ENCODE measurements at places on chromosomes 6 and 20. TPM values are rescaled to one million over a fixed set of nuclear protein-coding genes. Genes with fewer than 3 reads are reported as not detected.
A peak's percentile ranks its signal among the peaks of the same experiment; 100 is the strongest.

The LST1 gene
- polyA plus RNA-seq, result 6.5 TPM

The POPDC3 gene
- polyA plus RNA-seq, result 37.8 TPM

The REV3L gene
- 25.8 TPM for polyA plus RNA-seq

The RBBP8NL gene
- not detected for polyA plus RNA-seq

The ULBP3 gene
- not detected for polyA plus RNA-seq

DNA sequence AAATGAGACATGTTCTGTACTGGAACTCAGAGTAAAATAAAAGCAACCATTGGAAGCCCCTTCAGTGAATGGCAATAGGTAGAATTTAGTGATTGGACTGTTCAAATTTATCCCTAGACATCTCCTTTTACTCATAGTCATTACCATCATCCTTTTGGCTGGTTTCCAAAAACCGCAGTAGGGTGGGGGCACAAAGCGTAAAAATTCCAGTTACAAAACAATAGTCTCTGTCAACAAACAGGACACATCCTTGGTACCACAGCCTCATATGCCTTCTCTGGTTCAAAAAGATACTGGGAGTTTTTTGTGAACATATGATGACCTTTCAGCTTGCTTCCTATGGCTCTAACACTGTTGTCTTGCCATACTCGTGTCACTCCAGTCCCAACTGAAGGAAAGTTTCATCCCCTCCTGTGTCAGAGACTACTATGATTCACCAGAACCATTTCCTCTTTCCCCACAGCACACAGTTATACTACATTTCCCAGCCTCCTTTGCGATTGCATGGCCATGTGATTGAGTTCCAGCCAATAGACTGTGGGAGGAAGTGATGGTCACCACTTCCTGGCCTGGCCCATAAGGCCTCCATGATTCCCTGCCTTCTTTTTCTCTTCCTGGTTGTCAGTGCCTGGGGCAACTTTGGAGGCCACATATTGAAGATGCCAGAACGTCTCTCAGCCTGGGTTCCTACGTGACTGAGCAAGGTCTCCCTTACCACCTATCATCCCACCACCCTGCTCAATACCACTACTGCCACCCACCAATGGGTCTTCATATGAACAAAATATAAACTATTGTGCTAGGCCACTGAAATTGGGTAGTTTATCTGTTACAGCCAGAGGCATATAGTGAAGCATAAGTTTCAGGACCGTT lies 162.4 kb downstream of the ID4 start:
- no peak for DNase-seq

- peak; percentile 26 for DNase-seq
Observed at GRCh38 chr6:25889877-25890853, 16.1 kb upstream of the SLC17A3 start.

GRCh38 chr20:35801865-35802264 lies 30.1 kb downstream of the PHF20 start:
- no peak for DNase-seq

DNA sequence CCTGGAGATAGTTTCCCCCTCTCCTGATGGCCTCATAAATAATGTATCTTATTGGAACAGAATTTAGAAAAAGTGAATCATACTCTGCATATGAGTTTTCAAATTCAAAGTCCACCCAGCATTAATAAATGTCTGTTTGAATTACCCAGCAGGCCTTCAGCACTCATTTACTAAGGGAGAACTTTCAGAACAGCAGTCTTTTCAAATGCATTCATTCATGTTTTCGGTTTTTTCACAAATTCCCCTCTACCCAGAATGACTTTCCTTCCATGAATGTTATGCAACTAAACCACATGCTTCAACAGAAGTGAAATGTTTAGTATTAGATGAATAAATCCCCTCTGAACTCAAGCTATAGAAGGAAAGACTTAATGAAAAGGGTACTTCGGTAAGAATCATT lies 92.4 kb downstream of the RTN4IP1 start:
- DNase-seq, result no peak

DNA sequence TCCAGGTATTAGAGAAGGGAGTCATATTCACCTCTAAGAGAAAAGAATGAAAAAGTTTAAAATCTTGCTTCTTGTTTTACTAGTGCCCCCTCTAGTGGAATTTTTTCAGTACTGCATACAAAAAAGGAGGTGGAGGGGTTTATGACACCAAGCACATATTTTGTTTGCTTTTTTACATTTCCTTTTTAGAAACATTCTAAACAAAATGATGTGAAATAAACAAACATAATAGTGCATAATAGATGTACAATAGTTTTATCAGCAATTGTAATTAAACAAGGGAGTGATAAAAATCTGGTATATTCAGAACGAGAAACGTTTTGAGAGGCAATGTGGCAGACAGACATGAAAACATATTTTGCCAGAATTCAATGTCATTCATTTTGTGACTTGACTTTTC lies 111.0 kb upstream of the TFAP2D start:
- no peak for DNase-seq

GRCh38 chr6:151740820-151741219 lies 66.7 kb upstream of the ESR1 start:
- no peak for DNase-seq

DNA sequence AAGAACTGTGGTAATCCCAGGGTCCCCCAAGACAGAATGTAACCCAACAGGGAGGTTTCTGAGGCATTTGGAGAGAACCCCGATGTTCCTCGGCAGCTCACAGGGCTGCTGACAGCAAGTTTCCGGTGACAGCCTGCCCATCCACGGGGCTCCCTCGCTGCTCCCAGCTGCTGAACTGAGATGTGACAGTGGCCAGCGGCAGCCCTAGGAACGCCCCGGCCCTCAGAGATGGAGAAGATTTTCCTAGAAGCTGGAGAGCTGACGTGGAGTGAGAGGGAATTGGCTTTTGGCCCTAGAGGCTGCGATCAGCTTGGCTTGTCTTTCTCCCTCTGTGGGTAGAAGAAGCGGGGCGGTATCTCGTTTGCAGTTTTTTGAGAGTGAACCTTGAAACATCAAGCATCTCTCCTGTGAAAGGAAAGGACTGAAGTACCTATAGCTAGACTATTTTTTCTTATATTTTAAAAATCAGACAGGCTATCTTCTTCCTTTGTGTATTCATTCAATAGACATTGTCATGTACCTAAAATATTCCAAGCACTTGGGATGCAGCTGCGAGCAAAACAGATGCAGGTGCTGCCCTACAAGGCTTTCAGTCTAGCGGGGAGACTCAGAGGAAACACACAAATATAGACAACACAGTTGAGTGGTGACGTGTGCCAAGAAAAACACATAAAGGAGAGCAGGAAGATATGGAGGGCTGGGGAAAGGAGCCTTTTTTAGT lies 28.4 kb upstream of the NFATC2 start:
- peak; percentile 40 for DNase-seq

- no peak for DNase-seq
Observed at GRCh38 chr6:148996815-148997214, 250.0 kb downstream of the UST start.

DNA sequence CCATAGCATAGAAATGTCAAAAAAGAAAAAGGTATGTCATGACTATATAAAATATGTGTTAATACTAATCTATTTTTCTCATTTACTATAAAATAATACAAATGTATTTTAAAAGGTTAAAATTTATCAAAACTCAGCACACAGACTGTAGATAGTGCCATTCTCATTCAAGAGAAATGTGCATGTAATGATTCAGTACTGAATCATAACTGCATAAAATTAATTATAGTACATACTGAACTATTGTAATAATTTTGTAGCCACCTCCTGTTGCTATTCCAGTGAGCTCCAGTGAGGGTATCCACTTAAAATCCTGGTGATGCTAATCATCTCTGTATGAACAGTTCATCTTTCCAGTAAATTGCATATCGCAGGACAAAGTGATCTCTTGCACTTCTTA lies 82.8 kb downstream of the HMGCLL1 start:
- DNase-seq, result no peak

DNA sequence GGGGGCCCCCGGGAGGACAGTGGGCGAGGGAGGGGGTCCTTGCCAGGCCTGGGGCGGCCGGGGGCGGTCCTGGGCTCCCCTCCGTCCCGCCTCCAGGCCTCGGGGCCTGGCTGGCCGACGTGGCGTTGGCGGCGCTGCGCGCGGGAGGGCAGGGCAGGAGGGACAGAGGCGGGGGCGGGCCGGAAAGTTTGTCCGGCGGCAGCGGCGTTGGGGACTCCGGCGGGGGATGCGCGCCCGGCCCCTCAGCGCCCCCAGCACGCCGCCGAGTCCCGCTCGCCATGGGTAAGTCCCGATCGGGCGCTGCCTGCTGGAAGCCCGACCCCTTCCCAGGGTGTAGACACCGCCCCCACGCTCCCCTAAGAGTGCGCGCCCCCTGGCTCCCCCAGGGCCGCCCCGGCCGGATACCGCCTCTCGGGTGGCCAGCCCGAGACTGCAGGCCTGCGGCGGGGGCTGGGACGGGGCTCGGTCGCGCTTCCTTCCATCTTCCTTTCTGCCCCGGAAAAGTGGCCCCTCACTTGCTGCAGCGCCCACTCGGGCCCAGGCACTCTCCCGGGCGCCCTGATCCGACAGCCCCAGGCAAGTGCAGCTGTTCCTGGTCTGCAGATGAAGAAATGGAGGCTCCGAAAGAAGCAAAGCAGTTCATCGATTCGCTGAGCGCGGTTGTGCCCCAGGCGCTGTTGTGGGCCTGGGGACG lies at the start of gene SLC2A10:
Gene SLC2A10 (plus strand): TSS at position 191 of the 694 bp plus-strand sequence. CDS start 88 bp downstream, at position 279.
- peak; percentile 64 for DNase-seq

DNA sequence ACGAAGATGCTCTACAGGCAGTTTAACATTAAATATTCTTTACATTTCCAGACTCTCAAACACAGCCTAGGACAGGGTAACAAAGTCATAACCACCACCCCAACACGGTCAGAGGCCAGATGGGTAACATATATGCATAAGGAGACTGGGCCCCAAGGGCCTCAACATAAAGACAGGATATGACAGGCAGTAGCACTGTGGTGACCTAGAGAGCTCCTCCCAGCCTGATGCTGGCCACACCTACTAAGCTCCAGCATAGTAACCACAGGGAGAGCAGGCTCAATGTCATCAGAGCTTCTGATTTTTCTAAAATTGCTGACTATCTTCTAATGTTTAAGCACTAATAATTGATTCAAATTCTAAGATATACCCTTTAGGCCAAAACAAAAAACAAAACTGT lies 21.7 kb downstream of the SMLR1 start:
- no peak for DNase-seq

GRCh38 chr20:58868795-58869194 lies 16.3 kb downstream of the GNAS start:
- no peak for DNase-seq

DNA sequence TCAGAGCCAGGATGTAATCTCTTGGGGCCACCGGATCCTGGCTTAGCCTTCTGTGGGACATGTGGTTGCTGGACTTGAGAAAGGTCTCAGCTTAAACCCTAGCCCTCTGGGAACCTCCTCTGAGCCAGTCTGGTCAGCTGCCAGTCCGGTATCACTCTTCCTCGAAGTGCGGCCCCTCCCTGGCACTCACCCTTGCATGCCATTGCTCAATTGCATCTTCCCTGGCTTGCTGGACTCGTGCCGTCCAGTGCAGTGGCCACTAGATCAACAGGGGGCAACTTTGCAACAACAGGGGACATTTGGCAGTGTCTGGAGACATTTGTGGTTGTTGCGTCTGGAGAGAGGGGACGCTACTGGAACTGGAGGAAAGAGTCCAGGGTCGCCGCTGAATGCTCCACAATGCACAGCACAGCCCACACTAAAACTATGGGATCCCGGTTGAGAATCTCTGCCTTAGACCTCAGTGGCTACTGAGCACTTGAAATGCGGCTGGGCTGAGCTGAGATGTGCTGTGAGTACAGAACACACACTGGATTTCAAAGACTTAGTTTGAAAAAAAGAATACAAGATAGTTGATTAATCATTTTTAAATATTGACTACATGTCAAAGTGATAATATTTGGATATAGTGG lies 152.1 kb downstream of the TFAP2C start:
- DNase-seq, result no peak

DNA sequence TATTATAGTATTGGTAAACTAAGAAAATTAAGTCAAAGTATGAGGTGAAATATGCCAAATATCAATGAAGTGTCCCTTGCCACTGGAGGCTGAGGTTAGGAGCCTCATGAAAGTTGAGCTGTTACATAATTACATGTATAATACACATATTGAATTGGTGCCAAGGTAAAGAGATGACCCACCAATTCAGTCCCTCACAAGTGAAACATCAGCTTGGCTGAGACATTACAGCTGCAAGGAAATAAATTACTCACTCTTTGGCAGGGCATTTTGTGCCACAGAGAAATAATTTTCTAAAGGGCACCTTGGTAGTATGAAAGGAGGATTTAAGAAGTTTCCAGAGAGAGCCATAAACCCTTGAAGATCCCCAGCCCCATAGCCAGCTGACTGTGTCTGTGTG lies 127.4 kb downstream of the ADGRG6 start:
- DNase-seq, result no peak

GRCh38 chr6:132530293-132530974 lies 7.6 kb upstream of the TAAR9 start:
- DNase-seq, result no peak

DNA sequence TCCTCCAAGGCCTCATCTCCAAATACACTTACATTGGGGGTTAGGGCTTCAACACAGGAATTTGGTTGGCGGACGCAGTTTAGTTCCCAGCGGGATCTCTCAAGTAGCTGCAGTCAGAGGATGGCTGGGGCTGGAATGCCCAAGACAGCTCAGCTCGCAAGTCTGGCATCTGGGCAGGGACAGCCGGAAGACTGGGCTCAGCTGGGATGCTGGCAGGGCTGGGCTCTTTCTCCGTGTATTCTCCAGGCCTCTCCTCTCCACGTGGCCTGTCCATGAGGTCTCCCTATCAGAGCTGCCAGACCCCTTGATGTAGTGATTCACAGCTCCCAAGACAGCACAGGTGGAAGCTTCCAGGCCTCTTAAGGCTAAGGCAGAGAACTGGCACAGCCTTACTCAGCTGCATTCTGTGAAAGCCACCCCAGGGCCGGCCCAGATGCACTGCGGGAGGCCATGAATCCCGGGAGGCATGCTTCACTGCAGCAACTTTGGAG lies 5.0 kb downstream of the FGD2 start:
- DNase-seq, result no peak

GRCh38 chr6:149111556-149112115 lies 205.9 kb upstream of the TAB2 start:
- DNase-seq, result no peak

DNA sequence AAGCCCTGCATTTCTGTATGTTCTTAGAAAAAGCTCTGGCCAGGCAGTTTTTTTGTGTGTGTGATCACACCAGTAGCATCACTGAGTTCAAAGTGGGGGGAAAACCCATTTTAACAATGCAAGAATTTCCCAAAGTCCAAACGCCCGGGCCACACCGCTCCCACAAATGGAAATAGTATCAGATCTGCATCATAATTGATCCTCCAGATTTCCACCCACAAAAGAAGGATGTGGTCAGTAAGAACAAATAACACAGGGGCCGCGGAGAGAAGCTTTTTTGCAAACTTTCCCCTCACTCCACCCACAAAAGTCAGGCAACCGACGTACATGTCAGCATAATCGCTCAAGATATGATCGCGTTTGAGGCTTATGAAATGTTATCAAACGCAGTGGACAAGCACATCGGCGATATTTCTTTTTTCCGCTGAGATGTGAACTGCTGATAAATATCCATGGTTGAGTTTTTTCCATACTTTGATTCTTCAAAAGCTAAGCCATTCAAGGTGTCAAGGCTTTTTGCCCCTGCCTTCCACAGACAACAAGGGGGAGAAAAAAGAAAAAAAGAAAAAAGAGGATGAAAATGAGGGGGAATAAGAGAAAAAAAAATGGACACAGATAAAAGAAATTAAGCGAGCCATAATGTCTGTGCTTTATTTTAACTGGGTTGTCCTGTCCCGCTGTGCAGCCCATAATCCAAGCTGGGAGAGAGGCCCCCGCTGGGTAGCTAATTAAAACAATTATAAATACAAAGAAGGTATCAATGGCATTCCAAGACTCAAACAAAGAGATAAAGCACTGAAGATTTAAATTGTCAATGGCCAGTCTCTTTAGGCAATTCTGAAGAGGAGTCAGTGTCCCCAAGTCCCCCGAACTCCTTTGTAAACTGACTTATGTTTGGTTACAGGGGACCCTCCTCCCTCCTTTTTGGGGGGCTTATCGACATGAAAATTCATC lies 143.5 kb downstream of the ZFP64 start:
- DNase-seq, result no peak
